ENCODE measurements at places on chromosomes 3 and 15. TPM values are rescaled to one million over a fixed set of nuclear protein-coding genes. Genes with fewer than 3 reads are reported as not detected.

DNA sequence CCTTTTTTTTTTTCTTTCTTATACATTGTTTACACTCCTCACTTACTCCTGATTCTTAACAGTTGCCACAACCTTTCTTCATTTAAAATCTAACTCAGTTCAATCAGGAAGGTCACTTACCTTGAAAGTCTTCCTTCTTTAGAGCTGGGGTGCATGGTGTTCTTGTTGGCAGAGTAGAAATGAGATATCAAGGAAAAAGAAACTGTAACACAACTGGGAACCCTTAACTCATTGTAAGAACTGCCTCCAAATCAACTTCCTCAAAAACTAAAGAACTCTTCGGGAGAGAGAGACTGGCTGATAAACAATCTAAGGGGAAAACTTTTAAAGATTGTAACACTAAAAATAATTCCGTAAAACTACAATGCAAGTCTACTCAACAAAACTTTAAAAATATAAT, 1.4 kb upstream of the APPL1 start:
- no peak for DNase-seq

- no peak for DNase-seq
Observed at GRCh38 chr3:133862161-133862560, 33.5 kb downstream of the RAB6B start.

DNA sequence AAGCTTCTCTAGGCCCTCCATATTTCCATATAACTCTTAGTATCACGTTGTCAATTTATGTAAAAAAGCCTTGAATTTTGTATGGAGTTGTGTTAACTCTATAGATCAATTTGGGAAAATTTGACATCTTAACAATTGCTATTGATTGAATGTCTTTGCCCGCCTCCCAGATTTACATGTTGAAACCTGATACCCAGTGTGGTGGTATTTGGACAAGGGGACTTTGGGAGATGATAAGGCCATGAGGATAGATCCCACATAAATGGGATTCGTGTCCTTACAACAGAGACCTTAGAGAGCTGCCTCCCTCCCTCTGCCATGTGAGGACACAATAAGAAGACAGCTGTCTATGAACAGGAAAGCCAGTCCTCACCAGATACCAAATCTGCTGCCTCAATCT, 21.1 kb upstream of the TNK2 start:
- no peak for DNase-seq

GRCh38 chr3:141860086-141860669, 16.3 kb upstream of the ATP1B3 start:
- peak; percentile 48 for DNase-seq

GRCh38 chr15:40087068-40087810, 21.4 kb downstream of the BMF start:
- no peak for DNase-seq

DNA sequence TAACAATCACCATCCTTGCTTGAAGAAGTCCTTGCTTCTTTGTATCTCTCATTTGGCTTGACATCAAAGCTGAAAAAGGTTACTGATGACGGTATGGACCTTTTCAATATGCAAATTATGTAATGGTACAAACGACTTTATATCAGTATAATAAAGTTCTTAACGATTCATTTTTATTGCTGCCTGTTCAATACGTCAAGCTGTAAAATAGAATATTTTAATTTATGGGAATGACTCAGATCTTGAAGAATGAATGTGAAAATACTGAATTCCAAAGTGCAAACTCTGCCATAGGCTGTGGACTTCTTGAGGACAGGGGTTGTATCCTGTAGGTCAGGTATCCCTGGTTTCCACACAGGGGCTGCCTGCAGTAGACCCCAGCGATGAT, 156.2 kb downstream of the PLCL2 start:
- no peak for DNase-seq

DNA sequence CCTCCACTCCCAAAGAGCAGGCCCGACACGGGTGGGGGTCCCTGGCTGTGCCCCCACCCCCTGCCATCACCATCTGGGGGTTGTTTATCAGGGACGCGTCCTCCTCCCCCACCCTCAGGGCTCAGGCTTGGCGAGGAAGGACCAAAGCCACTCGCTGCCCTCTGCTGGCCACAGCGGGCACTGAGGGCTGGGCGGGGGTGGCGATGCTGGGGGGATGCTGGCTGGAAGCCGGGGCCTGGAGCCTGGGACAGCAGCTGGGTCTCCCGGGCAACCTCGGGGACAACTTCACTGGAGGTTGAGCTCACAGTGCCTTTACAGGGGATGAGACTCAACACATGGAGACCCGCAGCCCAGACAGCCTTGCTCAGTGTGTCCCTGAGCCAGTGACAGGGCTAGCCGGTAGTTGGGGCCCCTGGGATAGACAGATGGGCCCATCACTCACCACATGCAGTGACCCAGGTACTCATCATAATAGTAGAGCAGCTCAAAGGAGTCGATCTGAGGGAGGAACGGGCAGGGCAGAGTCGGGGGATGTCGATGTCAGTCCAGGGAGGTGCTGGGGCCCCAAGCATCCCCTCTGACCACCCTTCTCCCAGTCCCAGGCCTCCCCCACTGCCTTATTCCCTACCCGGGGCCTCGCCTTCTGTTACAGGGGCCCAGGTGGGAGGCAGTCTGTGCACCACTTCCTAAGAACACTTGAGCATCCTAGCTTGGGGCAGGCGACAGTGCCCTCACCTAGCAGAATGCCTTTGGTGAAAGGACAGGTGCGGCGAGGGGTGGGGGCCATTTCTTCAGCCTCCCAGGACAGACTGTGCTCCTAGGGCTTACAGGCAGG, 5.9 kb upstream of the CALML4 start:
- peak; percentile 29 for DNase-seq

GRCh38 chr3:127775398-127776109, 46.8 kb downstream of the MGLL start:
- peak; percentile 98 for DNase-seq

- peak; percentile 80 for DNase-seq
Observed at GRCh38 chr3:13644341-13645117, 95.6 kb downstream of the FBLN2 start.

- DNase-seq: peak; percentile 9
Observed at GRCh38 chr3:142366434-142366833, 81.4 kb downstream of the XRN1 start.

DNA sequence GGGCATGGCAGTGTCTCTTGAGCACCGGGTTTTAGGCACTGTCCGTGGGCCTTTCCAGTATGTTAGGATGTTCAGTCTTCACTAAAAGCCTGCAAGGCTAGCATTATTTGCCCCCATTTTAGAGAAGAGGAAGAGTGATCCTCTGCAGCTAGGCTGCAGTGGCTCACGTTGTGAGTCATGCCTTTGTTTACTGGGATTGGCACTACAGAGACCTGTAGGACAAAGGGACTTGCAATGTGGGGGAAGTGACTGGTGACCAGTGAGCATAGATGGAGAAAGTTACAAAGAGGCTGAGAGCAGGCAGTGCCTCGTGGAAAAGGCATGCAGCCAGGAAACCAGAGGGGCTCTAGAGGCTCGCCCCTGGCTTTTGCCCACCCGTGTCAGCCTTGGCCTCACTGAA, 26.8 kb upstream of the CPNE9 start:
- no peak for DNase-seq

GRCh38 chr3:48287034-48287433, 46.1 kb downstream of the ZNF589 start:
- DNase-seq: no peak

GRCh38 chr3:114527036-114527644, 233.3 kb downstream of the TIGIT start:
- DNase-seq: peak; percentile 26

DNA sequence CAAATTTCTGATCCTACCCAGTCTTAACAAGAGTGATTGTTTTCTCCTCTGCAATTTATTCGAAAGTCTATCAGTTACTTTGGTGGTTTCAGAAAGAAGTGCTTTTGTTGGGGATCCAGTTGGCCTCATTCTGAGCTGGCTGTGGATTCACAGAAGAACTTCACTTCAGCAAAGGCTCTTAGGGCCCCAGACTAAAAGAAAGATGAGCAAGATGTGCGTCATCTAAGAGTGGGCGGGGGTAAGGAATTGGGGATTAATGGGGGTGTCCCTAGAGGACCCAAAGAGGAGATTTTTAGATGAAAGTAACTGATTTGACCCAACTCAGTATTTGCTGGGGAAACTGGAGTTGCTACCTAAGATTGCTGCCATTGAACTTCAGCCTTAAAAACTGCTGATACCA, 63.9 kb upstream of the TSEN2 start:
- no peak for DNase-seq

DNA sequence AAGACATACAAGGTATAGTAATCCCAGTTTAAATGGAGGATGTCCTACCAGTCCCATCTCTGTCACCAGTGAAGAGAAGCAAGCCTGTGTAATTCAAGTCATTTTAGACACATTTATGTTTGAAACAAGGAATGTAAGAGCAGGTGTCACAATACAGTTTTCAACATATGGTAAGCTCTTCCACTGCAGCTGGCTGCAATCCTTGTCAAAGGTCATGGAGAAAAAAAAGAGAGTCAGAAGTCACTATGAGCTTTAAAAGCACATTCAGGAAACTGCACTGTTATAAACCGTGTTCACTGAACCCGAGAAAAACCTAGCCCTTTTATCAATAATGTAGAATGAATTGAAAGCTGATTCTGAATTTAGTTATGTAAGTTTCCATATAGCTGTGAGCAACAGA, 206.4 kb downstream of the NAALADL2 start:
- DNase-seq: no peak

DNA sequence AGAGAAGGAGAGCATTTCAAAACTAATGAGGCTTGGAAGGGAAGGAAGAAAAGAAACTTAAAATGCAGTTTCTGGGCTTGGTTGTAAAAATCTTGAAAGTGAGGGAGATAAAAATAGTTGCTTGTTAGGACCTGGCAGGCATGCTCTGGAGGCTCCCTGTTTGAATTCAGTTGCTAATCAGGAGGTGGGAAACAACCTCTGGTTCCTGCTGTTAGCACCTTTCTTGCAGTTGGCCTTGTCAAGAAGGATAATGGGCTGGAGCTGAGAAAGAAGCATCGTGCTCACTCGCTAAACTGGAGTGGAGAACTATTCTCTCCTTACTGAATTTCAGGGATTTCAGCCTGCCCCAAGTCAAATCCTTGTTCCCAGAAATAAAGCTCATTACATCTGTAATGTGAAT, 23.4 kb downstream of the SNAPC5 start:
- no peak for DNase-seq

- DNase-seq: no peak
Observed at GRCh38 chr3:32373276-32373675, 18.4 kb upstream of the CMTM7 start.

ACAN gene
- 0.78 TPM for total RNA-seq

CTXND1 gene
- not detected for total RNA-seq

MYLK gene
- total RNA-seq: 94.7 TPM

PIF1 gene
- 19.5 TPM for total RNA-seq

HGD gene
- total RNA-seq: not detected

GOLGA6B gene
- not detected for total RNA-seq
